KBM-7 (cell line): ENCODE measurements at places on chromosomes 1 and 21.
A peak's percentile ranks its signal among the peaks of the same experiment; 100 is the strongest.

GRCh38 chr21:26451081-26451740 lies 121.9 kb downstream of the CYYR1 start:
- no peak for DNase-seq

- DNase-seq = no peak
These were observed 104.0 kb downstream of the BRINP2 start for GRCh38 chr1:177274687-177275211.

GRCh38 chr1:234581063-234581714 lies 28.8 kb downstream of the IRF2BP2 start:
- no peak for DNase-seq

GRCh38 chr1:79741720-79742421 lies 735.3 kb upstream of the ADGRL4 start:
- no peak for DNase-seq

GRCh38 chr21:14229399-14229798 lies 13.4 kb downstream of the RBM11 start:
- no peak for DNase-seq

- DNase-seq = no peak
These were observed 142.2 kb downstream of the SLC45A1 start for GRCh38 chr1:8460132-8460544.

GRCh38 chr21:45562402-45562801 lies 20.2 kb upstream of the SLC19A1 start:
- no peak for DNase-seq

- DNase-seq = no peak
These were observed 310.2 kb downstream of the MRPL39 start for GRCh38 chr21:25297117-25297516.

DNA sequence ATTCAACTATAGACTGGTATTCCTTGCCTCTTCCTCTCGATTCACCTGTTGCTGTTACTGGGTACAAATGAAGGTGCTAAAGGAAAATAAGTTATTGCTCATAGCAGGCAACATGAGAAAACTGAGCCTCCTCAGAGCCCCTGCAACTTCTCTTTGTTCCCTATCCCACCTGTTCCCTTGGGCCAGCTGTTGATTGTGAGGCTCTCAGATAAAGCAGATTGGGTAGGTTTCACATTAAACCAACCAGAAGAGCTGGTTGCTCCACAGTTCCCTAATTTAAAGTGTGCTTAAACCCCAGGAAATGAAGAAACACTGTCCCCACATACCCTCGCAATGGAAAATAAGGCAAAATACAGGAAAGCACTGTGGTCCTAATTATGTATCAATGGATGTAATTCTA lies 4.8 kb downstream of the DEDD start:
- no peak for DNase-seq

DNA sequence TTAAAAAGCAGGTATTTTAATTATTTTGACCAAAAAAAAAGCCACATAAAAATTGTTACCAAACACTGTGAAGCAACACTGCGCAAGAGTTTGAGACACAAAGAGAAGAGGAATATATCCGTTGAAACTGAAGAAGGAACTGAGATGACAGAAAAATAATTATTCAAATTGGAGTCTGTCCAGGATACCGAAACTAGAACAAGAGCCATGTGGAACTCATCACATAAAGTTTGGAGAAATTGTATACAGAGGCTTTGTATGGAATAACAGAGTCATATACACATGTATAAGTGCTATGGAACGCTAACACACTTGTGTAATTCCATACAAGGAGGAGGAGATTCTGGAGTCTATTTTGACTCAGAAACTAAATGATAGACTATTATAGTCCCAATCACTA lies 675.1 kb upstream of the ADGRL2 start:
- no peak for DNase-seq

DNA sequence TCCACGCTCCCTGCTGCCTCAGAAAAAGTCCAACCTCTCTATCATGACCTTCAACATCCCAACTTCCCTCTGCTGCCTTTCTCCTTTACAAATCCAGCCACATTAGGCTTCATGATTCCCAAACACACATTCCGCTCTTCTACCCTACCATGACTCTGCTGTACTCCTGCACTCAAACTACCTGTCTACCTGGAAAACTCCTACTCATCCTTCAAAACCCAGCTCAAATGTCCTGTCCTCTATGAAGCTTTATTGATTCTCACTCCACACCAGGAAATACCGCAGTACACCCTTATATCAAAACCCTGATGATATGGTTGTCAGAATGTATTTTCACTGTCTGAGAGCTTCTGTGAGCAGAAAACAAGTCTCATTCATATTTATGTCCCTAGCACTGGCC lies 8.9 kb downstream of the ARHGEF19 start:
- no peak for DNase-seq

GRCh38 chr1:232168508-232168907 lies 461.4 kb downstream of the SIPA1L2 start:
- DNase-seq = no peak

GRCh38 chr1:166947398-166948043 lies 27.8 kb downstream of the ILDR2 start:
- DNase-seq = peak; percentile 68

DNA sequence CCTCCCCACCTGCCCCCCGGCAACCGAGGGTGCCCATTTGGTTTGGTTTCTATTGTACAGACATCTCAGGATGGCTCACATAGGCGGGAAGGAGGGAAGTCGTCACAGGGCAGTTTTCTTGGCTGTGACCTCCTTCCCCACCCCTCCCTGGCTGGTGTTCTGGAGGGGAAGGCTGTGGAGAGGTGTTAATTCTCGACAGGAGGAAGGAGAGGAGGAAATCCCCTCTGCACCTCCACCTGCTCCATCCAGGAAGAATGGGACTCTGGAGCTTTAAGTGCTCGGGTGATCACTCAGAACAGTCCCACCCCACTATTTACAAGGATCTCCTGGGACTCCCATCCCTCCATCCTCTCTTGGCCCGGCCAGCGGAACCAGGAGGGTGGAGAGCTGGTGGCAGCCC lies 7.6 kb downstream of the MEX3A start:
- DNase-seq = no peak

GRCh38 chr1:9289090-9289534 lies 3.6 kb upstream of the SPSB1 start:
- peak; percentile 81 for DNase-seq

GRCh38 chr1:117176579-117176978 lies 34.1 kb downstream of the VTCN1 start:
- DNase-seq = no peak

- no peak for DNase-seq
These were observed 24.5 kb downstream of the ADARB1 start for GRCh38 chr21:45098867-45099266.

- no peak for DNase-seq
These were observed 29.0 kb downstream of the SYT6 start for GRCh38 chr1:114124644-114125043.

DNA sequence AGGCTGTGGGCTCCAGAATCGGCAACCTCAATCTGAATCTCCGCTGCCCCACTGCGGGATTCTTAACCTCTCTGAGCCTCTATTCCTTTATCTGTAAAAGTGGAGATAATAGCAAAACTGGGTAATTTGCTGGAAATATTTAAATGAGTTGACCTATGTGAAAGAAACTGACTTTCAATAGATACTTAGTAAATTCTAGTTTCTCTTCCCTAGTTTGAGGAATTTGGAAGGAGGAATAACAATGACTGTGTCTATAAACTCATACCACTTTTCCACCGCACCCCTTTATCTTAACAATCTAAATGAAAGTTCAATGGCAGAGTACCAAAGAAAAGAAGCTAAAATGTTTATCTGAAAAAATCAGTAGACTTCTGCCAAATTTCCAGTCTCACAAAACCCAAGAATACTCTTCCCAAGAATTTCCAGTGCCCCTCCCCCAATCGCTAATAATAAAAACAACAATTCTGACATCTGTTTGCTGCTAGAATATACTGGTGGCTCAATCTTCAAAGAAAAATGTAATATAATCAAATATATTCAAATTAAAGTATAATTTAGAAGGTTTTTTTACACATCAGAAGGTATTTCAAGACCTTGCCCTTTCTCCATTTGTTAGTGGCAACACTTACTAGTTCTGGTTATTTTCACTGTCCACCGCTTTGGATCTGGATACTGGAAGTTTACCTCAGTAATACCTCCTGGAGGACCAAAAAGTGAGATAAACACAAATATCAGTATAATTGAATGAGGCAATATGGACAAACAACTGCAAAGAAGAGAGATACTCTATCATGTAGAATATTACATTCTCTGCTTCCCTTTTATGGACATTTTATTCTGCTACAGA lies 171.2 kb downstream of the LTN1 start:
- no peak for DNase-seq

- DNase-seq = no peak
These were observed 14.7 kb downstream of the KCNA10 start for GRCh38 chr1:110504226-110504625.

DNA sequence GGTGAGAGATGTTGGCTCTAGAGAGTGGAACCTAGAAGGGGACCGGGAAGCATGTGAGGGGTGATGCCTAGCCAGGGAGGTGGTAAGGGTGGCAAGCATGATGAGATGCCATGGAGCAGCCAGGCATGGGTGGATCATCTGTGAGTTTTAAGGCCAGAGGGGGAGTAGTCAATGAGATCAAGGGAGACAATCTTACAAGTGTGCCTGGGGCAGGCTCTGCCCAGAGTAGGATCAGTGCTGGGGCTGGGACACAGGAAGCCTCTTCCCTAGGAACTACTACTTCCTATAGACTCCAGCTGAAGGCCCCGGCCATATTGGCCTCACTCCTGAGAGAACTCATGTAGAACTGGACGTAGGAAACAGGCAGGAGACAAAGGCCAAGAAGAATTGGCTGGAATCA lies 192.4 kb upstream of the CSF3R start:
- no peak for DNase-seq

DNA sequence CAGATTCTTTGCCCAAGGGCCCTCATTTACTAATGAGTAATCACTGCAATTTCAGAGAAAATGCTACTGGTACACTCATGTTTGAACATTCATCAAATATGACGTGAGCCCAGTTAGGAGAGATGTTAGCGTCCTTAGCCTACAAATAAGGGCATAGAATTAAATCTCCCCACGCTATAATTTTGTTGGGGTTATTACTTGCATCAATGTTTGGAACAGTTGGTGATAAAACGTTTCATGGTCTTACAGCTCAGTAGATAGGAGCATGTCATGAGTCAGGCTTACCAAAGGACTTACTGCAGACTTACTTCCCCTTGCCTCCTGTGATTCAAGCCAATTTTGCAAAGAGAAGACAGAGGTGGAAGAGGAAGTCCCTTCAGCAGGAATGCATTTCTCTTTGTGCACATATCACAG lies 304.0 kb downstream of the KIF26B start:
- peak; percentile 89 for DNase-seq

GRCh38 chr1:85494074-85494903 lies 29.3 kb upstream of the DDAH1 start:
- no peak for DNase-seq

- DNase-seq = no peak
These were observed 11.0 kb downstream of the ORC1 start for GRCh38 chr1:52393174-52393573.

DNA sequence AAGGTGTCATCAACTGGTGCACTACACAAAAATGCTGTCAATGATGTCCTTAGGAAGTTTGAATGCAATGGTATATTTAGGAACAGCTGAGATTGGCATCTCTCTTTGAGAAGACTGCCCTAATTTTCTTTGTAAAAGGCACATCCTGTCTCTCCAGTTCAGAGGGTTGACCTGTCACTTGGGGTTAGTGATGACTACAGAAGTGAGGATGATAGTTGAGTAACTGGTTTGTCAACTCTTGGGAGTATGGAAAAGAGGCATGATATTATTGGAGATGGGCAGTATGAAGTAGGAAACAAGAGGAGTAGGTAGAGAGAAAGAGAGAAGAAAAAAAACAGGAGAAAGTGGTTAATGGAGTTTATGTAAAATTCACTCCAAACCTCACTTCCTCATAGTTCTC lies 40.4 kb upstream of the PIGC start:
- no peak for DNase-seq

- peak; percentile 78 for DNase-seq
These were observed 23.4 kb upstream of the TDRD10 start for GRCh38 chr1:154478639-154479038.
